ENCODE measurements at places on chromosomes 6 and 20. TPM values are rescaled to one million over a fixed set of nuclear protein-coding genes. Genes with fewer than 3 reads are reported as not detected.

Gene NUP43
- 51.0 TPM for total RNA-seq

Gene HRH3
- not detected for total RNA-seq

Gene PRICKLE4
- total RNA-seq: 2.9 TPM

Gene ZC2HC1B
- total RNA-seq: not detected

Gene DNAH8
- total RNA-seq: not detected

- no peak for DNase-seq
- H3K27me3 ChIP-seq: no peaks in the 10 kb centered on the region
- H3K4me3 ChIP-seq: no peak overlapping the region
- peaks cover 4% of the 10 kb centered on the region for H3K4me1 ChIP-seq
- H3K27ac ChIP-seq: no peak overlapping the region
Observed at GRCh38 chr6:105591053-105591452, 188.2 kb upstream of the PREP start.

GRCh38 chr6:119467488-119468081 lies 118.0 kb upstream of the MAN1A1 start:
- no peak overlapping the region for H3K4me3 ChIP-seq
- DNase-seq: no peak
- no peak overlapping the region for H3K27ac ChIP-seq
- no peaks in the 10 kb centered on the region for H3K36me3 ChIP-seq

DNA sequence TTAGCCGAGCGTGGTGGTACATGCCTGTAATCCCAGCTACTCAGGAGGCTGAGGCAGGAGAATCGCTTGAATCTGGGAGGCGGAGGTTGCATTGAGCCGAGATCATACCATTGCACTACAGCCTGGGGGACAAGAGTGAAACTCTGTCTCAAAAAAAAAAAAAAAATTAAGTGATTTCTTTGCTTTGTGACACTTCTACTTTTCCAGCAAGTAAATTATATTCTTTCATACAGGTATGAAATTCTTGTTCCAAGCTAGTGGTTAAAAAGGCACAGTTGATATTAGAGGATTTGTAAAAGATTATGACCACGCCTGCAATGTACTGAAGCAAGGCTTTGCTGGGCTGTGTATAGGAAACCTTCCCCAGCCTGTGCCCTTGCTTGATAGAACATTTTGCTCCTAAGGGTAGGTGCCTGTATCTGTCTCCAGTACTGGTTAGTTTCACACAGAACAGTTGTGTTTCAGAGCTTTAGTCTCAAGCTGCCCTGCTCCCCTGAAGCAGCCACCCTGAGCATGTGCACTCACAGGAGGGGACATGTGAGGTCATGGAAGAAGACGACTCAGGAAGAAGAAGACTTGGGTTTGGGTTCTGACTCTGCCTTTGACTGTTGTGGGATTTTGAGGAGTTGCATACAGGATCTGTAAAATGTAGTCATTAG lies 10.2 kb downstream of the PTPN1 start:
- DNase-seq: no peak
- no peak overlapping the region for H3K4me3 ChIP-seq
- no peak overlapping the region for H3K27ac ChIP-seq

GRCh38 chr20:54140067-54140466 lies 33.7 kb downstream of the CYP24A1 start:
- H3K27me3 ChIP-seq: no peaks in the 10 kb centered on the region
- peak overlapping the region; percentile 94 for H3K27ac ChIP-seq
- H3K36me3 ChIP-seq: peaks cover 19% of the 10 kb centered on the region
- DNase-seq: no peak
- H3K4me3 ChIP-seq: no peak overlapping the region

GRCh38 chr6:32202186-32202585 lies 9.7 kb upstream of the GPSM3 start:
- H3K4me1 ChIP-seq: peaks cover 4% of the 10 kb centered on the region
- H3K27me3 ChIP-seq: 0 out of 2 replicates have a peak, but pooled peaks cover 3% of the 10 kb centered on the region
- DNase-seq: no peak
- H3K27ac ChIP-seq: no peak overlapping the region

DNA sequence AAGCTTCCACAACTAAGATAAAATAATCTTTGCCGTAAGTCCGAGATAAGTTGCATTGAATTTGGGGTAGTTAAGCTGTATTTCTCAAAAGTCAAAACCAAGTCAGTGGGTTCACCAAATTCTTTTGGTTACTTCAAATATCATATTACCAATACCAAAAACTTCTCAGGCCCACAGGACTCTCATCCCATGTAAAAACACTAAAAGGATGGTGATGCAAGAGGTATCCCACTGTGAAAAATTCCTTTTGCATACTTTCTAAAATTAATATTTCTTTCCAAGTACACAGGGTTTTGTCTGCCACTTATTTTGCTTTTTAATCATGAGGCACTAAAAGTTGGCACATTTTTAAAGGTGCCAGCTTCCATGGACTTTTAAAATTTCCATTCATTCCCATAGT lies 151.3 kb downstream of the GJA10 start:
- H3K4me3 ChIP-seq: no peak overlapping the region
- H3K27ac ChIP-seq: no peak overlapping the region
- no peaks in the 10 kb centered on the region for H3K36me3 ChIP-seq

DNA sequence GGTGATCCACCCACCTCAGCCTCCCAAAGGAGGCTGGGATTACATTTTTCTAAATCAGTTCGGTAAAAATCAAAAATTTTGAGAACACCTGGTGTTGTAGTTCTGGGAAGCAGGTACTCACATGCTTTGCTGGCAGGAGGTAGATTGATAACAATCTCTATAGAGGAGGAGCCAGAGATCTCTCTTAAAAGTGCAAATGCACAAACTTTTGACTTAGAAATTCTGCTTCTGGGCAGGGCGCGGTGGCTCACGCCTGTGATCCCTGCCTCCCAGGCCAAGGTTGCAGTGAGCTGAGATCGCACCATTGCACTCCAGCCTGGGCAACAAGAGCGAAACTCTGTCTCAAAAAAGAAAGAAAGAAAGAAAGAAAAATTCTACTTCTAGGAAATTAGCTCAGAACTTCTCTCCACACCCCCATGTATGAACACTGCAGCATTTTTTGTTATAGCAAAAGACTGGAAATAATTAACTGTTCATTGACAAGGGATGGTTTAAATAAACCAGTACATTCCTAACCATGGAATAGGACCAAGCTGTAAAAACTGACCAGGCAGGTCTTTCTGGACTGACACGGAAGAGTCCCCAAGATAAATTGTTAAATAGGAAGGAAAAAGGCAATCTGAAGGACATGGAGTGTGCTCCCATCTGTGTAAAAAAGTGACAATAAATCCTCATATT lies 14.4 kb upstream of the TRIB3 start:
- peak overlapping the region; percentile 55 for H3K27ac ChIP-seq
- H3K4me3 ChIP-seq: no peak overlapping the region
- no peaks in the 10 kb centered on the region for H3K27me3 ChIP-seq
- H3K36me3 ChIP-seq: no peaks in the 10 kb centered on the region
- DNase-seq: no peak
- H3K4me1 ChIP-seq: peaks cover 80% of the 10 kb centered on the region

All from HCT116 (cell line).